Kasumi-1 (cell line): ENCODE measurements at places on chromosomes 5 and 9.

GRCh38 chr5:78888580-78889368 is 96.3 kb downstream of the ARSB start:
- no peak for DNase-seq

- DNase-seq: peak; percentile 69
Measured at GRCh38 chr5:115309751-115310370, 13.4 kb upstream of the CCDC112 start.

DNA sequence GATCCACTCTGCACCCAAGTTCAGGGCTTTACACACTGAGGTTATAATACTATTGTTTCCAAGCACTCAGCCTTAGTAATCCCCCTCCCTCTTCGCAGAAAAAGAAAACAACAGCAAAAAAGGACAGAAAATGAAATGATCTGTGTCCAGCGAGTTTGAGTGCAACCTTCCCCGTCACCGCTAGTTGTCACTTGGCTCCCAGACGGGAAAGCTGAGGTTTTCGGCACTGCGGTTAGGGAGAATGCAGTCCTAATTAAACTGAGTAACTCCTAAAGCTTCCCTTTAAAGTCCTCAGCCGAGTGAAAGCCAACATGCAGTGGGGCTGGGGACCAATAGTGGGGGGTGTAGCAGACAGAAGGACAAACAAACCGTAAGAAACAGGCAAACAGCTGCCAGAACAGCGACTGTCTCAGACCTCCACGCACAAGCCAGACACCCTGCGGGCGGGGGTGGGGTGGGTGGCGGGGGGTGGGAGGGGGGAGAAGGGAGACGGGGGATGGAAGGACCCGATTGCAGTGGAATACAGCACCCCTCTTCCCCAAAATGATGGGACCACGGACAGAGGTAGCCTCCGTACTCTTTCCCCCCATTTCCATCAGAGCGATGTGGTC is 680 bp downstream of the GLRA1 start:
- peak; percentile 21 for DNase-seq

- DNase-seq: no peak
Measured at GRCh38 chr5:73274881-73275663, 102.1 kb downstream of the TMEM174 start.

- no peak for DNase-seq
Measured at GRCh38 chr9:2788919-2789318, 55.0 kb downstream of the PUM3 start.

DNA sequence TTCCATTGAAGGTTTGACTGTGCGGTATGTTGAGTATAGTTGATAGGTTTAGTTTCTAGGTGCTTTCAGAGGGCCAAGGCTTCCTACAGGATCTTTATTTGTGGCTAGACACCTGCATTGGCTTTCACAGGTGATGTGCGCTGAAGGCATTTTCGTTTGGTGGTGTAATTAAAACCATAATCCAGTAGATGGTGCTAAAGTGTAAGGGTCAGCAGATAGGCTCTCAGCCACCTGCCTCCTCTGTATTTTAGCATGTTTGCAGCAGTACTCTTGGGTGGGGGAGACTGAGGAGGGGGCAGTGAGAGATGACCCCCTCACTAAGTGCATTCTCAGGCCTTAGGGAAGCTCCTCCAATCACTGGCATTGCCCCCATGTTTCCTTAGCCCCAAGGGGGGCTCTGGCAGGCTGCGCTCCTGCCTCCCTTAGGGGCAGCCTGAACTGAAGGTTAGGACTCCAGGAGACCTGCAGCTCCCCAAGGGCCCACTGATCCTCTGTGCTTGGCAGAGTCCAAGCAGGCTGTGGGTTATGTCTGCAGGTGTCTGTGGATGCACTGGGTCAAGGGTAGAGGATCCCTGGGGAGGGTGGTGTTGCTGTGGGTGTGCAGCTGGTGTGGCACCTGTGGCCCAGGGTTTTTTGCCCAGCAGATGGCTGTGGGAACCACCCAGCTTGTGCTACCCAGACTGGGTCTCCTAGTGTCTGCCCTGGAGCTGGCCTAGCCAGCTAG is 23.4 kb downstream of the CDK20 start:
- DNase-seq: peak; percentile 63

DNA sequence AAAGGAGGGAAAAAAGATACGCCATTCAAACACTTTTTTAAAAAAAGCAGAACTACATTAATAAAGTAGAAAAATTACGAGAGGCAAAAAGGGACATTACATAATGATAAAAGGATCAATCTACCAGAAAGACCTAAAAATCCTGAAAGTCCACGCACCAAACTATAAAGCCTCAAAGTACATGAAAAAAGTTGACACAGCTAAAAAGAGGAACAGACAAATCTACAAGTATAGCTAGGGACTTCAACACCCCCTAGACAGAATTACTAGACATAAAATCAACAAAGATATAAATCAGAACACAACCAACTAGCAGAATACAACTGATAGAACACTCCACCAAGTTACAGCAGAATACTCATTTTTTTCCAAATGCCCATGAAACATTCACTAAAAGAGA is 11.1 kb downstream of the CAMSAP1 start:
- DNase-seq: peak; percentile 10

GRCh38 chr5:145044970-145045369 is 790.2 kb downstream of the PRELID2 start:
- DNase-seq: no peak

DNA sequence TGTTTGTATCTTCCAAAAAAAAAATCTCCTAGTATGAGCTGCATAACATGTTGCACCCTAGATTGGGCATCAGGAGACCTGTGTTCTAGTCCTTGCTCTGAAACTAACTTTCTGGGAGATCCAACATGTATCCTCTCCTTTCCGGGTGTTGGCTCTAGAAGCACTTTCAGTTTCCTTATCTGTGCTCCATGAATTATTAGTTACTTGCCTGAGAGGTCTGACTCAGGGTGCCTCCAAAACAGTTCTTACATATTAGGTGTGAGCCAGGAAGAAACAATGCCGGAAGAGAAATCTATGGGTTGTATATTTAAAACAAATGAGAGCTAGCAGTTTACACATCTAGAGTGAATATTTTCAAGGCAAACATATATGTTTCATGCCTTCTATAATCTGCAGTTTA is 36.7 kb upstream of the SLC36A2 start:
- no peak for DNase-seq

DNA sequence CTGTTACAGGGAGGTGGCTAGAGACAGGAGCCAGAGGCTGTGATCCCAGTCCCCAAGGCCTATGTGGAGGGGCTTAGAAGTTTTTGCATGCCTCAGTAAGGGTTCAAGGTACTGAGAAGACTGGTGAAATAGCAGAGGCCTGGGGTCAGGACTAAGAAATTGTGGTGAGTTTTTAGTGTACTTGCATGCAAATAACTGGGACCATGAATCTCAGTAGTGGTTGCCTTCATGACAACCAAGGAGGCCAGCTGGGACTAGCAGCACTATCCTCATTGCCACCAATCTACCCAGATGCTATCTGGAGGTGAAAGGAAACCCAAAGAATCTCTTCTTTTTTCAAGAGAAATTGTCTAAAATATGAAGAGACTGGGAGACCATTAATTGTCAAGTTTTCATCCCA is 395.1 kb downstream of the CETN3 start:
- DNase-seq: no peak

- DNase-seq: no peak
Measured at GRCh38 chr5:111585291-111585690, 73.0 kb upstream of the STARD4 start.

DNA sequence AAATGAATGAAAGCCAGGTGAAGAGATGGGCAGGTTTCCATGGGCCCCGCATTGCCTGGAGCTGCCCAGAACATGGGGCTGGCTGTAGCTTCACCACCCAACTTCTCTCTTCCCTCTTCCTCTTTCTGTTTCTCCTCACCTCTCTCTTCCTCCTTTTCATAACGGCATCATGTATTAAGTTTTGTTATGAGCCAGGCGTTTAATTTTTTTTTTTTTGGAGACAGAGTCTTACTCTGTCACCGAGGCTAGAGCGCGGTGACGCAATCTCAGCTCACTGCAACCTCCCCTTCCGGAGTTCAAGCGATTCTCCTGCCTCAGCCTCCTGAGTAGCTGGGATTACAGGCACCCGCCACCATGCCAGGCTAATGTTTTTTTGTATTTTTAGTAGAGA is 13.0 kb upstream of the SPINK4 start:
- DNase-seq: peak; percentile 56

- no peak for DNase-seq
Measured at GRCh38 chr9:97809666-97810344, 43.2 kb upstream of the FOXE1 start.

DNA sequence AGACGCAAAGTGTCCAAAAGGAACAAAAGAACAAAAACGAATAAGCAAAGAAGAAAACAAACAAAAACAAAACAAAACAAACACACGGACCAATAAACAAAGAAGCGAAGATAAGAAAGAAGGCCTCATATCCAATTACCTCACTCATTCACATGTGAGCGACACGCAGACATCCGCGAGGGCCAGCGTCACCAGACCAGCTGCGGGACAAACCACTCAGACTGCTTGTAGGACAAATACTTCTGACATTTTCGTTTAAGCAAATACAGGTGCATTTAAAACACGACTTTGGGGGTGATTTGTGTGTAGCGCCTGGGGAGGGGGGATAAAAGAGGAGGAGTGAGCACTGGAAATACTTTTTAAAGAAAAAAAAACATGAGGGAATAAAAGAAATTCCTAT is 28.3 kb upstream of the WWC1 start:
- no peak for DNase-seq

DNA sequence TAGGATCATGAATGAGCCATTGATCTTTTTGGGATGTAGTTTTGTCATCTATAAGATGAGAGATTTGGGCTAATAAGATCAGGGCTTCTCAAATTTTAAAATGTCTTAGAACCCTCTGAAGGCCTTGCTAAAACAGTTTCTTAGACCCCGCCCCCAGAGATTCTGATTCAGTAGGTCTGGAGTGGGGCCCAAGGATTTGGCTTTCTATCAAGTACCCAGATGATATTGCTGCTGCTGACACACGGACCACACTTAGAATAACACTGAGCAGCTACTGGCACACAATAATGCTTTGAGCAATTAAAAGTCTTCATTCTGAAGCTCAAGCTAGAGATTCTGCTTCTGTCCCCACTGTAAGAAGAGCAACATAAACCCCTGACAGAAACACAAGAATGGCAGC is 216.7 kb downstream of the SMARCA2 start:
- no peak for DNase-seq

- DNase-seq: no peak
Measured at GRCh38 chr9:71218774-71219173, 97.4 kb upstream of the TRPM3 start.

DNA sequence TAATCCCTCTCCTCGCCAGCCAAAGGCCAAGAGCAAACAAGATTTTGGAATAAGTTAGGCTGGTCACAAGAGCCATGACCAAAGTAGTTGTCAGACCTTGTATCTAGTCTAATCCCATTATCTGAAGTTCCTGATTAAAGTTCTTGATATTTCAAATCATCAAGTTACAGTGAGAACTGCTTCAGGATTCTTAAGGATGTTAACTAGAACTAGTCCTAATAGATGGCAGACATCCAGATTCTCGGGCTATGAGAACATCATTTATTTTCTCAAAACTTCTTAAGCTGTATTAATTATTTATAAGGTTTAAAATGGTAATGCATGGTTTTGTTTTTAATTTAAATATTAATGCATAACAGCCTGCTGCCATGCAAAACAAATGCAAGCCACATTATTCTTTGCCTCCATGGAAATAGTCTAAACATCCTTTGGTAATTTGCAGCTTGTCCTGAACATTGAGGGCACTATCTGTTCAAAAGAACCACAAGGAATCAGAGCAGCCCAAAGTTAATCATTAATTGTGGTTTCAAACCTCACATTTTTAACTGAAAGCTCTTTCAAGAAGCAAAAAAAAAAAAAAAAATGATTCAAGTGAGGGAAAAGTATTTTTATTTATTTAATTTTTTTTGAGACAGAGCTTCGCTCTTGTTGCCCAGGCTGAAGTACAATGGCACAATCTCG is 95.1 kb downstream of the TTC39B start:
- DNase-seq: no peak

- DNase-seq: no peak
Measured at GRCh38 chr5:15069407-15069905, 197.9 kb upstream of the ANKH start.

DNA sequence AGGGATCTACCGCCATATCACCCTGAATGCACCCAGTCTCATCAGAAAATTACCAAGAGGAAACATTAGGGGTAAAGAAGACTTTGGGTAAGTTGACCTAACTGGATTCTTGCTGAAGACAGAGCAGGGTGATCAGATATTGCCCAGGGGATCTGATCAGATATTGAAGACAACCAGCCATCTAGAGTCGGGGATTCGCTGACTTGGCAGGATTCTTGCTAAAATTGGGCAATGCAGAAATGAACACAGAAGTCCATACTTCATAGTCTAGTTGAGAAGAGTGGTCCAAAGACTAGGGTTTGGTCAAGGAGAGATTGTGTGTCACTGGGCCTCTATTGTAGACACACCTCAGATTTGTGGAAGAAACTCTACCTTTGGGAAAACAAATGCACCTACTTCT is 107.2 kb downstream of the SV2C start:
- DNase-seq: no peak

- DNase-seq: no peak
Measured at GRCh38 chr5:178467205-178467567, 123.0 kb downstream of the COL23A1 start.

- DNase-seq: no peak
Measured at GRCh38 chr9:88605512-88606362, 70.8 kb downstream of the NXNL2 start.

DNA sequence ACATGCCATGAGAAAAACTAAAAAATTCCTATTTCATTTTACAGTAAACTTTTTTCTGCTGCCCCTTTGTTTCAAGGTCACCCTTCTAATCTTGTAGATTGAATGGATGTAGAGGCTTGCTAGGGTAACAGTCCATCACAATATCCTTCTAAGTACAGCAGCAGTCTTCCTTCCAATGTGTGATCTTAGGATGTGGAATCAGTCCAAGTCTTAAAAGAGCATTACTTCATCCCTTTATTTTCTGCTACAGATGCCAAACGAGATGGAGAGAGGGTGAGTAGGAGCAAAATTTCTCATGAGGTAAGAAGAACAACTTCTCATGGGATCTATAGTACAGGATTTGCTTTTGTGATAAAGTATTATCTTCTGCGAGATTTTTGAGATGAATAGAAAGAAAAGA is 704 bp upstream of the IL33 start:
- no peak for DNase-seq

DNA sequence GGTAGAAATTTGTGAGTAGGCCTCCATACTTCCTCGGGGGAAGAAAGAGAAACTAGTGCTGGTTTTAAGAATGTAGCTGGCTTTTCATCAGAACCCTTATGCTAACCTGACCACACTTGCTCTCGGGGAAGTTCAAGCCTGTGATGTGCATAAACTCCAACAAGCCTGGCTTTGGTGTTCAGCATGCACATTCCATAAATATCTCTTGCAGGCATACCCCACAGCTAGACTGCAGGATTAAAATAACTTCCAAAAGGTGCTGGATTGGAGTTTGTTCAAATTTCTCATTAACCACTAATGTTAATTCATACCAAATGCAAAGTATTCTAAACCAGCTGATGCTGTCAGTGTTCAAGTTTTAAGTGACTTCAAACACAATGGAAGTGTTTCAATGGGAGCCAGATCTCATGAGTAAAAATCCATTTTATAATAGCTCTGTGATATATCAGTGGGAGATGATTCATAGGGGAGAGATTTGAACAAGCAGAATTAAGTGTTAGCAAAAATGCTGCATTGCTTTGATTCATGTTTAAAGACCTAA is 79.4 kb downstream of the NPR3 start:
- DNase-seq: no peak
